HFF-Myc (cell line): ENCODE measurements at places on chromosomes 13 and 19.

GRCh38 chr13:113876346-113877148, 12.7 kb upstream of the GAS6 start:
- DNase-seq: no peak

GRCh38 chr13:93771227-93771626, 544.6 kb downstream of the GPC6 start:
- no peak for DNase-seq

DNA sequence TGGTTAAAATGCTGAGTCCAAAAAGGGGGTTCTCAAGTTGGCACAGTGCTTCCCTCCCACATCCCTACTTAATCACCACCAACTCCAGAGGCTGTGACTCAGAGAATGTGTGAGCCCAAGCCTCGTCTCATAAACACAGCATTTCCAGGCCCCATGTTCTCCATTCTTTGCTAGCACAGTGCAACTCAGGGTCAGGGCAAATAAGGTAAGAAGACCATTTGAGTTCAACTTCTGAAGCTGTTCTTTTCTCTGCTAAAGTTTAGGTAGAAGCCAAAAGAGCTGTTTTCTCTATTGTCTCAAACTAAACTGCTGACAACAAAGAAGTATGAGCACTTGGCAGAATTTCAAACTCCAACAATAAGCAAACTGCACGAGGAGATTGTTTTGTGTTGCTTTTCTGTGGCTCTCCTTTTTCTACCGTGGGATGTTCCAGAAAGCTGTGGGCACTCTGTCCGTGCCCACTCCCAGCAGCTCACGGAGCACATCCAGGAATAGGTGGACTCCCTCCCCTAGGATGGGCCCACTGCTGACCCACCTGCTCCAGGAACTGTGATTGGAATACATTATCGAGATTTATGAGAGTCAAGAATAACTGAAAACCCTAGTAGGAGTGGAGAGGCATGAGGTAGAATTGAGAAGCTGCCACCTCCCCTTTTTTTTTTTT, 494.3 kb downstream of the COG6 start:
- DNase-seq: peak; percentile 42

DNA sequence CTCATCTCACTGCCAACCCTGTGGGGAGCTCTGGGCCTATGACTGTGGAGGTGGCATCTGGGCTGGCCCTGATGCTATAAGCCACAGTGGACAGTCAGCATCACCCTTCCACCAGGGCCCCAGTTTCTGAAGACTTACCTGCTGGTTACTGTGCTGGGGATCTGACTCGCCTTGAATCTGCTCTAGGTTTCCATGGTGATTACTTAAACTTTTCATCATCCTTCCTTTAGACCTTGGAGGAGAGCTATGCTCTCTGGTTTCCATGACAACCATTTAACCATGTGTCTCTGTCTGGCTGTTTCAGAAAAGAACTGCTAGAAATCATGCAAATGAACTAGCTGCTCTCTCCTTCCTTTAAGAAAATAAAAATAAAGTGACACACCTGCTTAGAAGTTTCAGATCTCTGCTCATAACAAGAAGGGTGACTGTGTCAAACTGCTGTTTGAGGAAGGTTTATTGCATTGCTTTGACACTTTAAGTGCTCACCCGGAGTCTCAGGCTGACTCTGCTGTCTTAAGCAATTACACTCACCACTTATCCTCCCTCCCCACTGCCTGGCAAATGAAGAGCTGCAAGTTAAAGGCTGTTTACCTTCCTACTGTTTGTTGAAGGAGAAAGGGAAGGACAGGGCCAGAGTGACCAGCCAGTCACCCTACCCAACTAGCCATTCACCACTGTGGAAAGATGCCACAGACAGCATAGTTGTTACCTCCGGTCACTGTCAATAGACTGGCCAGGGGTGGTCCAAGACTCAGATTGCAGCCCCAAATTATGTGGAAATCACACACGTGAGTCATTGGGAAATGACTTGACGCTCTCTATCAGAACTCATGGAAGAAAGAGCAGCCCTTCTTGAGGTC, 87.6 kb downstream of the HSPH1 start:
- DNase-seq: no peak

DNA sequence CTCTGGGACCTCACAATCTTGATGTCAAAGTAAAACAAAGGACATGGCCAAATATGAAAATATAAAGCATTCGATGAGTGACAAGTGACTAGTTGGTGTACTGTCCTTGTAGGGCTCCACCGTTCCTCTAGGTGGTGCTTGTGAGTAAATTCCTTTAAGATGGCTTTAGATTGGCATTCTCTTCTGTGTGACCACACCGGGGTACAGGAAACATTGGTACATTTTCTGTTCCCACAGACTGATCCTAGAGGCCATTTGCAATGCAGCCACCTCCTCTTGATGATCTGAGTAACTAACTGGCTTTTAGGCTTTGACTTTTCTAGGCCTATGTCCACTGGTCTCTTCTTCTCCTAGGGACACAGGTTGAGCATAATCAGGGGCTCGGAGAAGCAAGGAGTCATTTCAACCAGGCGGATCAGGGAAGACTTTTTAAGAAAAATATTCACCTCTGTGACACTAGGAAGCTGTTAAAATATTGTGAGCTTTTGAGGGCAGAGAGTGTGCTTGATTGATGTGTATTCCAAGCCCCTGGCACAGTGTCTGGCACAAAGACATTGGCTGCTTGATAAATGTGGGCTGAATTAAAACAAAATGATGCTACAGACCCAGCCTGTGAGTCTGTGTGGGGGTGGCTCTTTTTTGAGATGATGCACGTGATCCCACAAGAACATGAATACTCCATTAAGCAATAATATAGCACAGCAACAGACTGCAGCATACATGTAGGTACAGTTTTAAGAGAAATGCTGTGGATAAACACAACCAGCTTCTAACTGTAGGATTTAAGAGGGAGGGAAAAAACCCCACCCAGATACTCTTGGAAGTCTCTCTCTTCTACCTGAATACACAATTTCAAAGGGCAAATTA, 21.0 kb downstream of the EPSTI1 start:
- DNase-seq: peak; percentile 12

DNA sequence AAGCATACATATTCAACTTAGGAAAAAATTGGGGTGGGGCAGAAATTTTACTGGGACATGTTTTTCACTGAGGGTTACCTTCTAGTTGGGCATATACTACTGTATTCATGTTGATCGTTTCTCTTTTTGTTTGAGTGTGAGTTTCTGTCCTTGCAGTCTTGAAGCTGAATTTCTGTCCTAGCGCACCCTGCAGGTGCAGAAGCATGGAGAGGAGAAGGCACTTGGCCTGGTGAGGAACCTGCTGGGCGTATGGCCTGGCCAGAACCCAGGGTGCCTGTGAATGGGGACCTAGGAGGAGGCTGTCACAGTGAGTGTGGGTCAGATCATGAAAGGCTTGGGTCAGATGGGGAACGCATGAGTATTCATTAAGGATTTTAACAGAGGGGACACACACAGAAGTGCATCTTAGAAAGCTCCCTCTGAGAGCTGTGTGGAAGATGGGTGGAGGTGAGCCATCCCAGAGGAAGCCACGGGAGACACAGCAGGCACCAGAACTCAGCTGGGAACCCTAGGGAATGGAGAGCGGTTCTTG, 36.8 kb downstream of the SERP2 start:
- DNase-seq: no peak

DNA sequence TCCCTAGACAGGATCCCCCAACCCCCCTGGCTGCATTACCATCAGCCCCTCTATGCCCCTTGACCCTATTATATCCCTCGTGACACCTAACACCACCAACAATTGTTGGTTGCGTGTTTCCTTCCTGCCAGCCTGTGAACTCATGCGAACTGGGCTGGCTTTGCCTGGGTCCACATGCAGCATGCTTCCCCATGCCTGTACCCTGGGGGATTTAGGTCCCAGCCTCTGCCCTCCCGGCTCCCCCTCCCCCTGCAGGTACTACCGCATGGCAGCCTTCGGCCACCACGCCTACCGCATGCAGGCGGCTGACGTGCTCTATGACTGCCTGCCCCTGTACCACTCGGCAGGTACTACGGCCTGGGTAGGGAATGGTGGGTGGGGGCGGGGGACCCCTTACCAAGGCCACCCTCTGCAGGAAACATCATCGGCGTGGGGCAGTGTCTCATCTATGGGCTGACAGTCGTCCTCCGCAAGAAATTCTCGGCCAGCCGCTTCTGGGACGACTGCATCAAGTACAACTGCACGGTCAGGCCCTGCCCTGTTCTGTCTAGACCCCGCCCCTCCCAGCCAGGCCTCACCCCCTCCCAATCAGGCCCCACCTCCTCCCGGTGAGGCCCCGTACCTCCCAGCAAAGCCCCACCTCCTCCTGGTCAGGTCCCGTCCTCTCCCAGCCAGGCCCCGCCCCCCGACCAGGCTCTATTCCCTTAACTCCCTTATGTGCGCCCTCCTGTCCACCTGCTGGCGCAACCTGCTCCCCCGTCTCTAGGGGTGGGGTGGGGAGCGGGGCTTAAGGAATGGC, 18.5 kb downstream of the SLC27A1 start:
- DNase-seq: no peak

DNA sequence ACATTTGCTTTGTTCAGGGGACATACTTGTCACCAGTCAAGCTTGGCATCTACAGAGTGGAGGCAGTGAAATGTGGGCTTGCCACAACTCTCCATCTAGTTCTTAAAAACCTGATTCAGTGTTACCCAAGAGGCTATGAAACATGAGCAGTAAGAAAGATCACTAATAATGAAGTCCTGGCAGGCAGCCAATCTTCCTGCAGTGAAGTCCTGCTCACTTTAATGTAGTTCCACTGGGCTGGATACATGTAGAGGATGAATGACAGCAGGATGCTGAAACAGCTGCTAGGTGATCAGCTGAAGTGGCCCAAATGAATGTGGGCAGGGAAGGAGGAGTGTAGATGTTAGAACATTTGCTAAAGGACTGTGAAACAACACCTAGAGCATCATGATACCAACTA, 1213.1 kb downstream of the OLFM4 start:
- no peak for DNase-seq

DNA sequence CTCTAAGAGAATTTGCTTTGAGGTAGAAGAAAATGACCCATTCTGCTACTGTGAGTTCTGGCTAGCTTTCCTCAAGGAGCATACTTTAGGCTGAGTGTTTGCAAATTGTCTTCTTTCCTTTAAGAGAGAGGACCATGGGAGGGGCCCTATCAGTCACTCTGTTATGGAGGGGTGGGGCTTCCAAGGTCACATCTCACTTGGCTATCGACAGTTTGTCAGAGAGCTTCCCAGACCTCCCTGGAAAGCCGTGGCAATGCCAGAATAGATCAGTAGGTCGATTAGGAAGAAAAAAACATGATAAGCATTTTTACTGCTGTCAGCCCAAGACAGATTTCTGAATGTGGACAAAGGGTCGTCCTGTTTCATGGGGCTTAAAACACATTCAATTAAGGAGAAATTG, 93.3 kb downstream of the OXGR1 start:
- DNase-seq: no peak

DNA sequence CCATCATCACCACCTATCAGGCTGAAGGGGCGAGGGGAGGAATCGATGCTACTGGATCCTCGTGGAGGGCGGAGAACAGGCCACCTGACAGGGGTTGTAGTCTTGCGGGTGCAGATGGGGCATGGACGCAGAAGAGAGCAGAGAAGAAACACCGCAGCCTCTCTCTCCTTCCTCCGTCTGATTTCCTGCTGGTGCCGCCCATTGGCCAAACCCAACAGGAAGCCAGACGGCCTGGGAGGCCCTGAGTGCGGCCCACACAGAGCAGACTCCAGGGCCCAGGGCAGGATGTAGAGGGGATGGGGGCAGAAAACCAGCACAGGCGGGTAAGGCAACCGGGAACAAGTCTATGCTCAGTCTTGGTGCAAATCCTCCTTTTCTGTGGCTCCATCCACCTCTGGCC, 15.4 kb downstream of the CEBPA start:
- no peak for DNase-seq

GRCh38 chr19:35868823-35869326, 501 bp downstream of the APLP1 start:
- DNase-seq: no peak

- no peak for DNase-seq
Observed at GRCh38 chr19:6172074-6172863, 36.8 kb downstream of the ACSBG2 start.

- no peak for DNase-seq
Observed at GRCh38 chr19:30450100-30450499, 77.9 kb downstream of the ZNF536 start.

DNA sequence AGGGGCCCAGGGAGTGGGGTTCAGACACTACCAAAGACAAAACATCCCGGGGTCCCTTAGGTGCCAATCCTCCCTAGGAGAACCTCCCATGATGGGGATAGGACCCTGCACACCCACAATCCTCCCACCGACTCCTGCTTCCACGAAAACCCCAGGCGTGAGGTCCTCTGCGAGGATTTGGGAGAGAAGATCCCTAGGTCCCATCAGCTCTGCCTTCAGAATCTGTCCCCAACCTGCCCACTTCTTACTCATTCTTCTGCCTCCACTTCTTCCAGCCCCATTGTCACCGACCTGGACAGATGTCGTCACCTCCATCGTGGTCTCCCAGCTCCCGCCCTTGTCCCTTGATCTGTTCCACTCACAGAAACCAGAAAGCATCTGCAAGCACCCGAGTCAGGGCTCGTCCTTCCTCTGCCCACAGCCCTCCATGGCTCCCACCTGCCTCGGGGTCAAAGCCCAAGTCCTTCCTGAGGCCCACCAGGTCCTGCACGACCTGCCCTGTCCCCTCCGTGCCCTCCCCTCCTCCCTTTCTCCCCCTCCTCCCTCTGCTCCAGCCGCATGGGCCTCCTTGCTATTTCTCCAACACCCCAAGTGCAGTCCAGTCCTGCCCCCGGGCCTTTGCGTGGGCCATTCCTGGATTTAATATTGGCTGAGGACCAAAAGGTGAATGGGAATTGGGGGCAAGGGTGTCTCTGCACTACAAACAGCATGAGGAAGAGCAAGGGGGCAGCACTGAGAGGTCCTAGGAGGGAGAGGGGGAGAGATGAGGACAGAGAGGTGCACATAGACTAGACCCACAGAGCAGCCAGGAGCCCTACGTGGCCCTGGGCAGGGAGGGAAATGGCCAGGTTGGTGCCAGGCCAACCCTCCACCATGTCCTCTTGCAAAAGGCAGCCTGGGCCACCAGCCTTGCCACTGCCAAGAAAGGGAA, 51.3 kb downstream of the PTPRS start:
- DNase-seq: no peak

GRCh38 chr13:98459721-98460370, 117.1 kb downstream of the STK24 start:
- DNase-seq: no peak

DNA sequence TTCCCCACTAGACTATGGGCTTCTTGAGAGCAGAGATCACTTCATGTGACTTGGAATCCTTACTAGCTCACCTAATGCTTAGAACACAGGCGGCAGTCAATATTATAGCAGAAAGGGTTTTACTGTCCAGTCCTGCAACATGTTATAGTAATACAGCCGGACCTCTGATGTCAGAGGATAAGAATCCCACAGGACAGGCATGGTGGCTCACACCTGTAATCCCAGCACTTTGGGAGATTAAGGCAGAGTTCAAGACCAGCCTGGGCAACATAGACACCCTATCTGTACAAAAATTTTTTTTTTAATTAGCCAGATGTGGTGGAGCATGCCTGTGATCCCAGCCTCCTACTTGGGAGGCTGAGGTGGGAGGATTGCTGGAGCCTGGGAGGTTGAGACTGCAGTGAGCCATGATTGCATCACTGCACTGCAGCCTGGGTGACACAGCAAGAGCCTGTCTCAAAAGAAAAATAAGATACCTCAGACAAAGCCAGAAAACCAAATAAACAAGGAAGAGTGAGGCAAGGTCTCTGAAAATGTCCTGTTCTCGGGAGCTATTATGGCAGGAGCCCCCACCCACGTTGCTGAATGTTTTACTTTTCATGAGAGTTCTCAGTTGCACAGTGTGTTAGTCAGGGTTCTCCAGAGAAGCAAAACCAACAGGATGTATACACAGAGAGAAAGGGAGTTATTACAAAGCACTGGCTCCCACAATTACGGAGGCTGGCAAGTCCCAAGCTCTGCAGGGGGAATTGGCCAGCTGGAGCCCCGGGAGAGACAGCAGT, 100.8 kb downstream of the UBL3 start:
- DNase-seq: no peak
